HCT116 (cell line): ENCODE measurements at places on chromosomes 6 and 20. TPM values are rescaled to one million over a fixed set of nuclear protein-coding genes. Genes with fewer than 3 reads are reported as not detected.

GRCh38 chr6:106084106-106084988 is 1.8 kb upstream of the PRDM1 start:
- H3K36me3 ChIP-seq = no peaks in the 10 kb centered on the region
- peak; percentile 72 for DNase-seq
- H3K27me3 ChIP-seq = no peaks in the 10 kb centered on the region
- H3K4me3 ChIP-seq = peak overlapping the region; percentile 57; the same call in 1 of the 2 replicates

- peaks cover 24% of the 10 kb centered on the region; the same call in 1 of the 2 replicates for H3K4me1 ChIP-seq
- no peaks in the 10 kb centered on the region for H3K36me3 ChIP-seq
- no peak overlapping the region for H3K27ac ChIP-seq
- H3K4me3 ChIP-seq = peak overlapping the region; percentile 63
- no peaks in the 10 kb centered on the region for H3K27me3 ChIP-seq
These were observed 15.6 kb upstream of the RIPK1 start for GRCh38 chr6:3052481-3053230.

GRCh38 chr6:64170316-64170715 is 534.7 kb downstream of the PHF3 start:
- H3K4me1 ChIP-seq = no peaks in the 10 kb centered on the region
- no peak overlapping the region for H3K4me3 ChIP-seq
- no peaks in the 10 kb centered on the region for H3K36me3 ChIP-seq
- no peak for DNase-seq

- peaks cover 41% of the 10 kb centered on the region for H3K4me1 ChIP-seq
- DNase-seq = no peak
- no peak overlapping the region for H3K27ac ChIP-seq
- no peak overlapping the region for H3K4me3 ChIP-seq
These were observed 1.3 kb downstream of the CCN5 start for GRCh38 chr20:44716309-44717106.

GRCh38 chr20:46946796-46947195 is 52.2 kb downstream of the EYA2 start:
- no peak overlapping the region for H3K27ac ChIP-seq
- H3K36me3 ChIP-seq = no peaks in the 10 kb centered on the region
- peaks cover 8% of the 10 kb centered on the region; the same call in 1 of the 2 replicates for H3K27me3 ChIP-seq
- no peak for DNase-seq

The HLA-DQB1 gene
- 2.1 TPM for total RNA-seq

The OR11A1 gene
- not detected for total RNA-seq

The MATN4 gene
- total RNA-seq = 0.64 TPM
